ENCODE measurements at places on chromosomes 16 and 17.

DNA sequence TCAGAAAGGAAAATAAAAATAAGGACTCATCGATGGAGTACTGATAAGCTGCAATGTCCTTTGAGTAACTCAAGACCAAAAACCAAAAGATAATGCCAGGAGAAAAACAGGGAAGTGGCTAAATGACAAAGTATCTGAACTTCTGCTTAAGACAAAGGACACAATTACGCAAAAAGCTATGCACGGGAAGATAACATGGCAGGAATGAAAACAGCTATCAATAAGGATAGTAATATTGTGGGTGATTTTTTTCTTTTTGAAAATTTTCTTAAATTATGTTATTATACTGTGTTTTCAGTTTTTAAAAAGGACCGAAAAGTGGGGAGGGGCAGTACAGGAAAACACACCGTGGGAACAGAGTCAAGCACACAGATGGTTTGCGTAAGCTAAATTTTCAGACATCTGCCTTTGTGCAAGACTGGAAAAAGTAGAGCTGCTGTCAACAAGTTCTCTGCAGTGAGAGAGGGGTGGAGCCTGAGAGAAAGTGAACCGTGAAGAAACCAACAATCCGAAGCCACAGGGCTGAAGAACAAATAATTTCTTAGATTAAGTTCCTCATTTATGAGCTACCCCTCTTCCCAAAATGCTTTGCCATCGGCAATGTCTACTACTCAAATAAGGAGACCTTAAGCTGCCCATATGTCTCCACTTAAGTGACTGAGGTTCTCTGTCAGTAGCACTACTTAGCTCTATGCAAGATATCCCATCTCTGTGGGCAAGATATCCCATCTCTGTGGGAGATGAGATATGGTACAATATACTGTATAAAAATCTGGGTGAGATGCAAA is 99.9 kb upstream of the CORO6 start:
- DNase-seq, result peak; percentile 7

GRCh38 chr17:29911641-29912177 is 18.3 kb downstream of the SSH2 start:
- DNase-seq, result no peak

GRCh38 chr17:39197380-39198185 is at the start of gene CACNB1:
TSS of gene CACNB1 (minus strand) at chr17:39197669. CDS start at chr17:39197495, 174 bp downstream.
- peak; percentile 29 for DNase-seq

- no peak for DNase-seq
These were observed 52.4 kb upstream of the ENDOV start for GRCh38 chr17:80362428-80363119.

GRCh38 chr16:29940656-29941055 is 14.6 kb upstream of the KCTD13 start:
- no peak for DNase-seq

GRCh38 chr16:86814256-86814655 is 235.9 kb downstream of the FOXL1 start:
- no peak for DNase-seq

GRCh38 chr17:75845058-75845711 is 981 bp upstream of the UNC13D start:
- DNase-seq, result peak; percentile 42

DNA sequence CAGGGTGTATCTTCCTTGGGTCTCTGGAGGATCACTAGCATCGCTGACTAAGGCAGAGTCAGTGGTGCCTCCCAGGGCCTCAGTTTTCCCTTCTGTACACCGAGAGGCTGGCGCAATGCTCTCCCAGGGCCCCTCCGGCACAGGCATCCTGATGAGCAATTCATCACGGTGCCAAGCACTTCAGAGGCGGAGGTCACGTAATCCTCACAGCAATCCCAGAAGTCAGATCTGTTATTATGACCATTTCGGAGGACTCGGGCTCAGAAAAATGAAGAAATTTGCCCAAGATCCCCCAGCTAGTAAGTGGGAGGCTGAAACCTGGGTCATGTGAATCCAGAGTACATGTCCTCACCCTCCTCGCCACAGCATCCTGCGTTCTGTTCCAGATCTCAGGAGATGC is 46.5 kb downstream of the AIPL1 start:
- no peak for DNase-seq

DNA sequence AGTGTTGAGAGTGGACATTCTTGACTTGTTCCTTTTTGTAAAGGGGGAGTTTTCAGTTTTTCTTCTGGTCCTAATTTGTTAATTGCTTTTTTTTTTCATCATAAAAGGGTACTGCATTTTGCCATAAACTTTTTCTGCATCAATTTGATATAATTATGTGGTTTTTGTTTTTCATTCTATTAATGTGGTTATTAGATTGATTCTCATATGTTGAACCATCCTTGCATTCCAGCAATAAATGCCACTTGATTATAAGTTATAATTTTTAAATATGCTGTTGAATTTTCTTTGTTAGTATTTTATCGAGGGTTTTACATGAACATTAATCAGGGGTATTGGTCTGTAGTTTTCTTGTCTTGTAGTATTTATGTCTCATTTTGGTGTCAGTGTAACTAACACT is 87.2 kb upstream of the SMIM36 start:
- DNase-seq, result no peak

- no peak for DNase-seq
These were observed 520.9 kb upstream of the CDH5 start for GRCh38 chr16:65845466-65846209.

GRCh38 chr17:1019451-1019850 is 22.5 kb downstream of the TIMM22 start:
- no peak for DNase-seq

- no peak for DNase-seq
These were observed 632.0 kb upstream of the SOX9 start for GRCh38 chr17:71488851-71489250.

- DNase-seq, result no peak
These were observed 27.9 kb downstream of the SLFN12 start for GRCh38 chr17:35404360-35404759.

GRCh38 chr16:50445621-50446555 is 77.1 kb upstream of the BRD7 start:
- DNase-seq, result no peak

GRCh38 chr17:40062329-40063186 is at the start of gene THRA:
TSS of gene THRA (plus strand) at chr17:40062965. CDS start at chr17:40074489, 11,524 bp downstream.
- peak; percentile 49 for DNase-seq

GRCh38 chr16:85362443-85362842 is 250.2 kb upstream of the CIBAR2 start:
- no peak for DNase-seq

DNA sequence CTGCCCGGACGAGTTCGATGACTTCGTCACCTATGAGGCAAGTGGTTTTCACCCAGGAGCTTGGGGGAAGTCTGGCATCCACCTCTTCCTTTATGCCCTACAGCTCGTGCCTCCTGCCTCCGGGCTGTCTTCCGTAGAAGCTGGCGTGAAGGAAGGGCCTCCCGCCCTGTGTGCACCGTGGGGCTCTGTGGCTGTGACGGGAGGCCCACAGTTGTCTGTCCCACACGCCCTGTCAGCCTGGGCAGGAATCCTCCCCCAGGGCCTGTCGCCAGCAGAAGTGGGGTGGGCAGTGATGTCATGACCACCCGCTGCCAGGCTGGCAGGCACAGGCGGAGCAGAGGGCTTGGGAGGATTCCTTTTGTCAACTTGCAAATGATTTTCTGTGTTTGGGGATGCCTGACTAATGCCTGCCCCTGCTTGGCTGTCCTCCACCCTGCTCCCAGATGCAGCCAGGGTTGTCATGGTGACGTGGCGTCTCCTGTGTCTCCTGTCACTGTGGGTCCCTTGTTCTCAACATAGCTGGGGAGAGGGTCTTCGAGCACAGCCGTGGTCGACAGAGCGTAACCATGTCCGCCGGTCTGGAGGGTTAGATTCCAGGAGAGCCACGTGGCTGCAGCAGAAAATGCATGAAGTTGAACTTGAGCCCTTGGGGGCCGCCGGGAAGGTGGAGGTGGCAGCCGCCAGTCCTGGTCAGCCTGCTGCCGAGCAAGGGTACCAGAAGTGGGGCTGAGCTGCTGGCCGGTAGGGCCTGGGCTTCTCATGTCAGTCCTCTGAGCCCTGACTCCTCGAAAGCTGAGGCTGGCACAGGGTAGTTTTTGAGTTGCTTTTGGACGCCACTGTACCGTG is 46.1 kb downstream of the RAB11FIP3 start:
- no peak for DNase-seq

DNA sequence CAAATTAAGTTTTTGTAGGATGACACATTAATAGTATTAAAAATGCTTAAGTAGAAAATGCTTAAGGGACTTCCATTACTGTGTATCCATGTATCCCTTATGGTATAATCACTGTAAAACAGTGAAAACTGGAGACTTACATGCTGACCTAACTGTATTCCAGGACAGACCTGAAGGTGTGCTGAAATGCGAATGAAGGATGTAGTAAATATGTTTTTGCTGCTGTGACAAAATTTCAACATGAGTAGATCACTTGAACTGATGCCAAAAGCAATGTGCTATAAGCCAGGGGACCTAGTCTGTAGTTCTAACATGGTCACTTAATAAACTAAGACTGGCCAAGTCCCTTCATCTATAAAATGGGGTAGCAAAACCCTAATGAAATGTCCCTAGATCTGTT is 142.0 kb upstream of the CORO6 start:
- no peak for DNase-seq

DNA sequence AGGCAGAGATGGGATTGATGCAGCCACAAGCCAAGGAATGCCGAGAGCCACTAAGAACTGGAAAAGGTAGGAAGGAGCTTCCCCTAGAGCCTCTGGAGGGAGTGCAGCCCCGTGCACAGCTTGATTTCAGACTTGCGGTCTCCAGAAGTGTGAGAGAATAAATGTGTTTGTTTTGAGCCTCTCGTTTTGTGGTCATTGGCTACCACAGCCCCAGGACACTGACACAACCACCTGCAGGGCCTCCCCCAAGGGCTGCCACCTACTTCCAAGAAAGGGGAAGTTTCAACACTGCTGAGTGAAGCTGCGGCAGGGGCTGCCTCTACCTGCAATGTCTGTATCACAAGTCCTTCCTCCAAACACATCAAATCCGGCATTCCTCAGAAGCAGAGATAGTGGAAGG is 346.9 kb downstream of the C16orf95 start:
- no peak for DNase-seq
